ENCODE measurements at places on chromosomes 16 and 17.

DNA sequence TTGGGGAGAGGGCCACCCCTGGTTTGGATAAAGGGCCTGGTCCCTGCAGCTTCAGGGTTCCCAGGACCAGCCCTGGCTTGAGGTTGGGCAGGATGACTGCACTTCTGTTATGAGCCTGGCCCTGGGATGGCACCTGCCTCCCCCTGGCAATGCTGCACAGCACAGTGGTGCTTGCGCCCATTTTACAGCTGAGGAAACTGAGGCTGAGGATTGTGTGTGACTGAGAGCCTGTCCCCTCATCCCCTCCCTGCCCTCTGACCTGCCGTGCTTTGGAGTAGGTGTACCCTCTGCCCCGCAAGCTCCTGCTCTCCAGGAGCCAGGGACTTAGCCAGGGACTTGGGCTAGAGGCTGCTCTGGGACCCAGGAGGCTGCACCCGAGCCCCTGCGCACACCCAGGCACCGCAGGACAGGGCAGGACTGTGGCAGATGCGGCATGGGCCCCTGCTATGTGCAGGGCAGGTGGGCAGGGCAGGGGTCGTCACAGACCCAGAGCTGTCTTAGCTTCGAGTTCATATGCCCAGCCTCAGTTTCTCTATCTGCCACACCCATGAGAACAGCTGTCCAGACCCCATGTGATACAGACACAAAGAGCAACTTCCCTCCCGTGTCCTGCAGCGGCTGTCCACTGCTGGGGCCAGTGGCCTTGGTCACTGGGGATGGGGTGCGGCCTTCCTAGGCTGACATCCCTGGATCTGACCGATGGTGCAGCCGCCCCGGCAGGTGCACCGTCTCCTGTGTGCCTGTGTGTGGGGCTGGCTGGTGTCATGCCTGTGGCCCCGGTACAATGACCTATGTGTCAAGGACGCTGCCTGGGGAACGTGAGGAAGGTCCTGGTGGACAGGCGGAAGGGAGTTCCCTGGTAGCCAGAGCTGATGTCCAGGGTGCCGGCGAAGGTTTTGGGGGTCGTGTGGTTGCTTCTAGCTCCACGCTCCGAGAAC, 36.6 kb downstream of the BAHCC1 start:
- no peak for ATAC-seq

DNA sequence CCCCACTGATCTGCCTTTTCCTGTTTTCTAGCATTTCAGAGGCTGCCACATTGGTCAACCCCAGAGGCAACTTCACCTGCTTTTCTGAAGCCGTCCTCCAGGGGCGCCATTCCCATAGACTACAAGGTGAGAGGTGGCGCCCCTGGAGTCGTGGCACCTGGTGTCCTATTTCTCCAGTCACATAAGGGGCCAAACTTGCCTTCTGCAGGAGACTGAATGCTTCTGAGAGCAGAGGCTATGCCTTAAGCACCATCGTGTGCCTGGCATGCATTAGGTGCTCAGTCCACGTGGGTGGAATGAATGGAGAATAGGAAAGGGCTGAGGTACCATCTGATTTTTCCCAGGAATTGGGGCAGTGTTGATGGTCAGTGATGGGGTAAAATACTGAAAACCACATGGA, 164.8 kb downstream of the HAPSTR1 start:
- no peak for ATAC-seq

GRCh38 chr17:78346605-78347250, 13.1 kb downstream of the SOCS3 start:
- ATAC-seq: peak; percentile 15

GRCh38 chr16:455453-455852, 30.0 kb downstream of the RAB11FIP3 start:
- no peak for ATAC-seq

- no peak for ATAC-seq
These were observed 3.3 kb downstream of the RARA start for GRCh38 chr17:40312131-40312731.

DNA sequence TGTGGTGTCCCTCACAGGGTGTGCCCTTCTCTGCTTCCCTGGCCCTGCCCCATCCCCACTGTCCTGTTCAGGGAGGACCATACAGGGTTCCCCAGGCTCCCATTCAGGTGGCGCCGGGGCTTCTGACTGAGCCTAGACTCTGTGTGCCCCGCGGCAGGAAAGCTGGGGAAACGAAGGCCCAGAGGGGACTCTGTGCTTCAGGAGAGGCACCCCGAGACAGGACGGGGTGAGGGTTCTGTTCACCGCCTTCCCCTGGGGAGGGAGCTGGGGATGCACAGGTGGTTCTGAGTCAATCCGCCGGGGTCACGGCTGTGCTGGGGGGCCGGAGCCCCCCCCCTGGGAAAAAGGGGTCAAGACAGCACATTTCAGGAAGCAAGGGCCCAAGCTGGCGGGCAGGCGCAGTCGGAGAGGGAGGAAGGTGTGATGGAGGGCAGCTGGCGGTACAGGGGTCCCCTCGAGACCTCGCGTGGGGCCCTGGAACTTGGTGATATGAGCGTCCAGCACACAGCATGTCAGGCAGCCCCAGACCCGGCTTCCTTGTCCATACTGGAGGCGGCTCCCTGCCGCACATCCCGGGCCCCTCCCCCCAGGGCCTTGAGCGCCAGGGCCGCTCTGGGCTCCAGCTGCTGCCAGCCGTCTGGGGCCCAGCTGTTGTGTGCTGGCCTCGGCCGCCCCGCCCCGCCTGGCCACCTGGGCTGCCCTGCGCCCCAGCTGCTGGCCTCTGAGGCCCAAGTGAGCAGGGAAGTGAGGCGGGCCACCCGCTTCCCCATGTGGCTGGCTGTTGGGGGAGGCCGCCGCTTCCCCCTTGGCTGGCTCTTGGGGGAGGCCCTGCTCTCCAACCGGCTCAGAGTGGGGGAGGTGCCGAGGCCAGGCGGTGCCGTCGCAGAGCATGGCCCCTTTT, 5.6 kb upstream of the NOTUM start:
- peak; percentile 10 for ATAC-seq

DNA sequence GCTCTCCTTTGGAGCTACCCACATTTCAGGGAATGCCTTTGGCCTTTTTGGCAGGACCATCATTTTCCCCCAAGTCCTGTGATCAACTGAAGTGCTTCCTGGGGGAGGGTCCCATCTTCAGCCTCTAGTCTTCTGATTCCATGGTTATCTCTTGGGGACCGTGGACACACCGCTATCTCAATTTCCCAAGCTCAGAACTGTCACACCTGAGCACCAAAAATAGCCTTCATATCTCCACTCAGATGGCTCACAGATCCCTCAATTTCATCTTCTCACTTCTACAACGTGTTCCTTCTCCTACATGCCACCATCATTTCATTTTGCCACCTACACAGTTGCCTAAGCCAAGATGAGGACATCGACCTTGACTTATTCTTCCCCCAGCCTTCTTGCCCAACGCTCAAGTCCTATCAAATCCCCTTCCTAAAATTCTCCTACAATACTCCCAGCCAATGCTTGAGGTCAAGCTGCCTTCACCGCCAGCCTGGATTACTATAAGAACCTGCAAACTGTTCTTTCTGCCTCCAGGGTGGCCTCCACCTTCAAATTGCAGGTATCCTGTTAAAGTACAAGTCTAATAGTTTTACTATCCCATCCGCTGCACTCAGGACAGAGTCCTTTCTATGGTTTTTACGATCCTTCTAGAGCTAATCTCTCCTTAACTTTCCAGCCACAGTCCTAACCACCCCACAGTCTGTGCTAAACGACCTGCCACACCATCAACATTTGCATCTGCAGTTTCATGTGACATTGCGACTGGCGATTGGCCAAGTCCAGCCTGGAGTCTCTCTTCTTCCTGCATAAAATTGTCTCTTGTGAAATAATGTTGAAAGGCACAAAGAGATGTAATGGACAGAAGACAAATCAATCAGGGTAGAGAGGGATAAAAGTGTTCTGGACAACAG, 6.2 kb downstream of the ATP6V0D1 start:
- ATAC-seq: no peak

- ATAC-seq: no peak
These were observed 291.9 kb upstream of the ZFHX3 start for GRCh38 chr16:73339821-73340220.

GRCh38 chr16:25260416-25260815, 2.8 kb upstream of the ZKSCAN2 start:
- no peak for ATAC-seq

GRCh38 chr17:72287586-72287985, 166.8 kb downstream of the SOX9 start:
- ATAC-seq: no peak

- ATAC-seq: no peak
These were observed 71.7 kb downstream of the DYNLRB2 start for GRCh38 chr16:80612461-80613017.

GRCh38 chr16:1908983-1909382, 9.2 kb downstream of the HS3ST6 start:
- ATAC-seq: no peak

- no peak for ATAC-seq
These were observed 322.5 kb downstream of the C16orf95 start for GRCh38 chr16:86994651-86995171.

DNA sequence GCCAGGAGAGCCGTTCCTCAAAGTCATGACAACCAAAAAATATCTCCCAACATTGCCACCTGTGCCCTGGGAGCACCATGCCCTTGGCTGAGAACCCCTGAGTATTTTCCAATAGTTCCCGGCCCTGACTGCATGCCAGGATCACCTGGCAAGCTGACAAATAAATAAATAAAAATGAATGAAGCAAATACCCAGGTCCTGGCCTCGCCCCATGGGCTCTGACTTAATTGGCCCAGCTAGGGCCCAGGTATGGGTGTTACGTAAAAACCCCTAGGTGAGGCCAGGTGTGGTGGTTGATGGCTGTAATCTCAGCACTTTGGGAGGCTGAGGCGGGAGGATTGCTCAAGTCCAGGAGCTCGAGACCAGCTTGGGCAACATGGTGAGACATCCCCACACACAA, 2.7 kb upstream of the C16orf74 start:
- peak; percentile 7 for ATAC-seq

GRCh38 chr16:86968866-86969265, 348.3 kb downstream of the C16orf95 start:
- no peak for ATAC-seq

DNA sequence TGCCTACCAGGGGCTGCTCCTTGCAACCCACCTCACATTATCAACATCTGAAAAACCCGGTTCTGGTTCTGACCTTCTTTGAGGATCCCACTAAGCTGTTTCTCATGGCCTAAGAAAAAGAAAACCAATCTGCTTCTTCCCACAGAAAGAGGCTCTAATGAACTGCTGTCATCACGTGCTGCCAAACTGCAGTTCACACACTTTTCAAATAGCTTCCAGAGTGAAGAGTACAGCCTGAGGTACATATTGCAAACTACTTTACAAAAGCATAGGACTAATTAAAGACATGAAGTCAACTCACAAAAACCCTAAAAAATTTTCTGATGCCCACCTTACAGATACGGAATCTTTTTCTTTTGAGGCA, 36.7 kb downstream of the SMG6 start:
- no peak for ATAC-seq

DNA sequence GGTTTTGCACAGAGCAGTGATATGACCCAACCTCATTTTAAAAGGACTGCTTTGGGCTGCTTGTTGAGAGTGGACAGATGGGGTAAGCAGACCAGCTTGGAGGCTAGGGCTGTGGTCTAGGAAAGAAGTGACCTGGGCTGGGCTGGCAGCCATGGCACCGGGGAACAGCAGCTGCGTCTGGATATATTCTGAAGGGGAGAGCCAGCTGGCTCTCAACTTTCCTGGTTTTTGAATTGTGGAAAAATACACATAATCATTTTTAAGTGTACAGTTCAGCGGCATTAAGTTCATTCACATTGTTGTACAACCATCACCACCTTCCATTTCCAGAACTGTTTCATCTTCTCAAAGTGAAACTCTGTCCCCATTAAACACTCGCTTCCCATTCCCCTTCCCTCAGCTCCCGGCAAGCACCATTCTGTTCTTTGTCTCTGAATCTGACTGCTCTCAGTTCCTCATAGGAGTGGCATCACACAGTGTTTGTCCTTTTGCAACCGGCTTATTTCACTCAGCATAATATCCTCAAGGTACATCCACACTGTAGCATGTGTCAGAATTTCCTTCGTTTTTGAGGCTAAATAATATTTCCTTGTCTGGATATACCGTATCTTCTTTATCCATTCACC, 113.2 kb downstream of the SPECC1 start:
- ATAC-seq: no peak

DNA sequence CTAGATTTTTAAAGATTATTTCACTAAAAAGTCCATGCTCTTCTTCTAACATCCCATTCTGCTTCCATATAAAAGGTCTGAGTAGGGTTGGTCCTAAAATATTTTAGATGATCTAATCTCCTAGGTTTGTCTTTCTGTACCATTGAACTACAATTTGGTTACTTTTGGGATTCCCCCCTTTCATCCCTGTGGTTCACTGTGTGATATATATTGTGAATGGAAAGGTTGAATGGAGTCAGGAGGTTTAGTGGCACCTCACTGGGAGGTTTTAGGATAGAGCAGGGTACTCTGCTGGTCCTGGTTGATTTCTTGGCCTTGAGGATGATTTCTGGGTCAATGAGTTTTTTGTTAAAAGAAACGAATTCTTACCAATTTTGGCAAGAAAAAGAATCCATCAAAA, 29.5 kb downstream of the MAP2K6 start:
- no peak for ATAC-seq
